Natural killer cell (primary cell): ENCODE measurements at places on chromosomes 16 and 17.

DNA sequence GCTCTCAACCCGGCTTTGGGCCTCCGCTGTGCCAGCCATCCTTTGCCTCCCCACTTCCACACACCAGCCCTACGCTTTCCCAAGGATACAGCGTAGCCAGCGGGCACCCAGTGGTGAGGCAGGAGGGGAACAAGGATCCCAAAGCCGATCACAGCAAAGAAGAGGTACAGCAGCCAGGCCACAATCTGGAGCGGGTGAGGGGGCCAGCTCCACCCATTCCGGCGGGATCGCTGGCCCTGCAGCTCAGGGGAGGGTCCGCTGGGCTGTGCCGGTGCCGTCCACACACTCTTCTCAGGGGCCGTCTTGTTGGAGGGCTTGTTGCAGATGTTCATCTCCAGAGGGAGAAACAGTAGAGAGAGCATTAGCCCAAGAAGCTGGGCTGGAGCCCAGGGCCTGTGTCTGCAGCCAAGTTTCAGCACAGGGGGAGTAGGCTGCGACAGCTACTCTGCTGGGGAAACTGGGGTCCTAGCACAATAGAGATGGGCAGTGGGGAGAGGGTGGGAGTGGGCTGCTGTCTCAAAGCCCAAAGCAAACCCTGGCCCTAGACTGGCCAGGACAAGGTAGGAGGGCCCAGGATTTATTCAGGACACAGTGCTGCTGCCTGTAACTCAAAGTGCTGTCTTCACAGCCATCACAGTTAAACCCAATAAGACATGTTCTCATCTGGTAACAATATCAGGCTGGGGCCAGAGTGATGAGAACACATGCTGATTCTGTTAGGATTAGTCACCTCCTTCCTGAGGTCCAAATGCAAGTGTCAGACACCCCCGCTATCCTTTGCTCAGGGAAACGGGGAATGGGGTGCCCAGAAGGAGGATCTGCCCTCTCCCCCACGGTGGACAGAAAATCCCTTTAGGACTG is 9.9 kb downstream of the ZDHHC1 start:
- no peak overlapping the region for H3K4me3 ChIP-seq
- H3K27me3 ChIP-seq, result no peaks in the 10 kb centered on the region
- H3K36me3 ChIP-seq, result no peaks in the 10 kb centered on the region
- H3K27ac ChIP-seq, result no peak overlapping the region
- no peak for DNase-seq
- no peaks in the 10 kb centered on the region for H3K4me1 ChIP-seq

DNA sequence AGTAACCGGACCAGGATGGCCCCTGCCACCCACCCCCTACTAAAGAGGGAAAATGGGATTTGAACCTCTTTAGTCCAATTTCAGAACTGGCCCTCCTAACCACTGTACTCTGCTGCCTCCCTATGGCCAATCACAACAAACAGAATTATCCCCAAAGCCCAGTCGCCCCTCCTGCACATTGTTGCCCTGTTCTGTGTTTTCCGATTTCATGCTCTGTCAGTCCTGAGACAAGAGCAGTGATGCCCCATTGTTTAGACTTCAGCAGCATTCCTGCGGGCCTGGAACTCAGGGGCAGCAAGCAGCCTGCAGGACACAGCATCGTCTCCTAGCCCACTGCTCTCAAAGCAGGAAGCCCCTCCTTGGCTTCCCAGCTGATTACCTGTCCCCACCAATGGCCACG is 20.5 kb upstream of the KLHL11 start:
- peak; percentile 35 for DNase-seq
- no peaks in the 10 kb centered on the region for H3K4me1 ChIP-seq
- H3K27ac ChIP-seq, result no peak overlapping the region
- peaks cover 76% of the 10 kb centered on the region for H3K36me3 ChIP-seq
- no peaks in the 10 kb centered on the region for H3K27me3 ChIP-seq

- no peak overlapping the region for H3K4me3 ChIP-seq
- H3K27ac ChIP-seq, result no peak overlapping the region
- peaks cover 10% of the 10 kb centered on the region for H3K4me1 ChIP-seq
- H3K36me3 ChIP-seq, result no peaks in the 10 kb centered on the region
These were observed 27.8 kb upstream of the ITGA3 start for GRCh38 chr17:50027881-50028735.

DNA sequence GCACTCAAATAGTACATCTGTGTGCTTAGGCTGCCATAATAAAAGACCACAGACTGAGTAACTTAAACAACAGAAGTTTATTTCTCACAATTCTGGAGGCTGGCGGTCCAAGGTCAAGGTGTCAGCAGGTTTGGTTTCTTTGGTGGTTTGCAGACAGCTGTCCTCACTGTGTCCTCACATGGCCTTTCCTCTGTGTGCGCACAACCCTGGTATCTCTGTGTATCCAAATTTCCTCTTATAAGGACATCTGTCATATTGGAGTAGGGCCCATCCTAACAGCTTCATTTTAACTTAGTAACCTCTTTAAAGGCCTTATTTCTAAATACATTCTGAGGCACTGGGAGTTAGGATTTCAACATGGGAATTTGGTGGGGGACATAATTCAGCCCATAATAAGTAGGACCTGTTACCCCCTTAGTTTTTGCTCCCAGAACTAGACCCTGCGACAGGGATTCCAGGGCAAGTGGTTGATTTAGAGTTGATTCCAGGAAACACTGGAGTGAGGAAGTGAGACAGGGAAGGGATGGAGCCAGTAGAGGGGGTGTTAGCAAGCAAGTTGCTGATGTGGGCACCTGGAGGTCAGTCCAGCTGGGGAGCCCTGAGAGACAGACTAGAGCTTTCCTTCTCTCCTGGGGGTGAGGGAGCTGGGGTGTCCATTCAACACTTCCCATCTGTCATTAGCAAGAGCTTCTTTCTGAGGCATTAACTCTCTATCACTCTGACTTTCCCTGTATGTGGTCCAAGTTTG is 10.9 kb upstream of the ALKBH5 start:
- no peaks in the 10 kb centered on the region for H3K4me1 ChIP-seq
- no peak overlapping the region for H3K4me3 ChIP-seq
- H3K27ac ChIP-seq, result no peak overlapping the region

- no peaks in the 10 kb centered on the region for H3K4me1 ChIP-seq
- H3K27me3 ChIP-seq, result peaks cover 11% of the 10 kb centered on the region
- DNase-seq, result no peak
These were observed 125.3 kb downstream of the RBFOX3 start for GRCh38 chr17:79485419-79485985.
